ENCODE measurements at places on chromosomes 7 and 10.

- DNase-seq: no peak
Observed at GRCh38 chr7:138456220-138456619, 3.8 kb upstream of the TRIM24 start.

- DNase-seq: no peak
Observed at GRCh38 chr10:100773646-100774045, 28.3 kb downstream of the PAX2 start.

DNA sequence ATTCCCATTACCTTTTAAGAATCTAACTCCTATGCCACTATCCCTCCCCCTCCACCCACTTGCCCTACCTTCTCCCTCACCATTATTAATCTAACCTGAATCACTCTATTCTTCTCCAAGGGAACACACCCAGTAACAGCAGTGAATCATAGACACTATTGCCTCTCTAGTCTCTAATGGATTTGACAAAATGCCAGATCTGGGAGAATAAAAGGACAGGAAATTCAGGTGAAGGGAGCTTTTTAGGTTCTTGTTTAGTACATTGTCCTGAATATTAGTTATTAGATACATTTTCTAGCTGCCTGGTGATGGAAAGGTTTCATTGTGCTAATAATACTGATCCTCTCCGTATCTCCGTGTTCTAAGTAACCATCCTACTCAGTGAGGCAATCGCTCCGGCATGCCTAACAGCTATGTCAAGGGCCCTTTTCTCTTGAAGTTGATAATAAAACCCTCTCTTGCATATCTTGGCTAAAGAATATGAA lies 4.1 kb upstream of the SFR1 start:
- no peak for DNase-seq

- DNase-seq: no peak
Observed at GRCh38 chr7:115987486-115987885, 43.1 kb downstream of the TFEC start.

- DNase-seq: no peak
Observed at GRCh38 chr7:101754424-101755159, 62.8 kb upstream of the CUX1 start.

DNA sequence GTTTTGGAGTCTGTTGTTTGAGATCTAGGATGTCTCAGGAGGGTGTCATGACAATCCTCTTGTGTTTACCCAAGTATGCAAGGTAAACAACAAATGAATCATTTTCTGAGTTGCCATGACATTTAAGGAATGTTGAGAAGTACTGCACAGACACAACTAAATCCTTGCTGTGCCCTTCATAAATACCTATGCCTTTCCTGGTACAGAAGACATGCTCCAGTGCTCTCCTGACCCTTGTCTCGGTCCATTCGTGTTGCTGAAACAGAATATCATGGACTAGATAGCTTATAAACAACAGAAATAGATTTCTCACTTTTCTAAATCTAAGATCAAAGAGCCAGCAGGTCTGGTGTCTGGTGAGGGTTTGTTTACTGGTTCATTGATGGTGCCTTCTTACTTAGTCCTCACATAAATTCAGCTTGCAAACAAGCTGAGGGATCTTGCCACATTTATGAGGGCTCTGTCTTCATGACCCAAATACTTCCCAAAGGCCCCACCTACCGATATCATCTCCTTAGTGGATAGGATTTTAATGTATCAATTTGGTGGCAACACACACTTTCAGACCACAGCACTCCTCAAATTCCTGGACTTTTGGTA lies 341.8 kb upstream of the SEMA3A start:
- DNase-seq: no peak

DNA sequence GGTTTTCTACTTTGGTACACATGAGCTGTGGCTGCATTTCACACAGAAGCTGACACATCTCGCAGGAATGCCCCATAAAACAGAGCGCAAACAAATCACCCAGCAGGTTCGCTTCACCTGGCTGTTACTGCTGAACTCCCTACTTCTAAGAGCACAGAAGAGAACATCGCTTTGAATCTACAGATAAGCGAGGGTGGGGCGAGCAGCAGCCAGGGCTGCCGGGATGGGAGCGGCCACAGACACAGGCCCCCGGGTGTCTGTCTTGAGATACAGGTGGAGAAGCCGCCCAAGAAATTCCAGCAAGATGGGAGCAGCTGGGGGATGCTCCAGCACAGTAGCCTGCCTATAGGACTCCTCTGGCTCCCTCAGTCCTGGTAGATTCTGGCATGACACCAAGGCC lies 27.4 kb downstream of the OGDHL start:
- DNase-seq: no peak

DNA sequence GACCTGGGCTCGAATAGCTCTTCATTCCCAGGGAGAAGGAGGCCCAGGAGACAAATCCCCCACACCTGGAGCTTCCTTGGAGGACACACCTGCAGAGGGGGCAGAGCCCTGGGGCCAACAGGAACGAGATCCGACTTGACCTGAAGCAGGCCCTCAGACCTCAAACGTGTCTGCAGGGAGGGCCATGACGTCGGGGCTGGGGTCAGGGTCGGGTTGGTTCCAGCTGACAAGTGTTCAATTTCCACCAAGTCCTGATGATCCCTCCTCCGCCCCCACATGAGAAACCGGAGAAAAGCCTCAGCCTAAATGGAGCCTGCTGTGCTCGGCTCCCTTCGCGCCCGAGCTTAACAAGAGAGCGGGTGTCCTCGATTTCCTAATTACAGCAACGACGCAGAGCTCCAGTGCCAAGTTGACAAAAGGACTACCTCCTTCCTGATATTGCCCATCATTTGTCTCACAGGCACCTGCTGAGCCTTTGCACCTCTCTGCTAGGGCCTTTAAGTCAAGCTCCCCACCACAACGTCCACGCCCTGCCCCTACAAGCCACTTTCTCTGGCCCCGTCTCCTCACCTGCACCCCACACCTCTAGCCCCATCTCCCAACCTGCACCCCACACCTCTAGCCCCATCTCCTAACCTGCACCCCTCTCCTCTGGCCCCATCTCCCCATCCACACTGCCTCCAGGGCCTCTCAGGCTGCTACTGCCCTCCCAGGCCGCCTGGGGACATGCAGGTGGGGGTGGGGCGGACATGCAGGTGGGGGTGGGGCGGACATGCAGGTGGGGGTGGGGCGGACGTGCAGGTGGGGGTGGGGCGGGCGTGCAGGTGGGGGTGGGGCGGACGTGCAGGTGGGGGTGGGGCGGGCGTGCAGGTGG lies 519.4 kb downstream of the GLRX3 start:
- no peak for DNase-seq

DNA sequence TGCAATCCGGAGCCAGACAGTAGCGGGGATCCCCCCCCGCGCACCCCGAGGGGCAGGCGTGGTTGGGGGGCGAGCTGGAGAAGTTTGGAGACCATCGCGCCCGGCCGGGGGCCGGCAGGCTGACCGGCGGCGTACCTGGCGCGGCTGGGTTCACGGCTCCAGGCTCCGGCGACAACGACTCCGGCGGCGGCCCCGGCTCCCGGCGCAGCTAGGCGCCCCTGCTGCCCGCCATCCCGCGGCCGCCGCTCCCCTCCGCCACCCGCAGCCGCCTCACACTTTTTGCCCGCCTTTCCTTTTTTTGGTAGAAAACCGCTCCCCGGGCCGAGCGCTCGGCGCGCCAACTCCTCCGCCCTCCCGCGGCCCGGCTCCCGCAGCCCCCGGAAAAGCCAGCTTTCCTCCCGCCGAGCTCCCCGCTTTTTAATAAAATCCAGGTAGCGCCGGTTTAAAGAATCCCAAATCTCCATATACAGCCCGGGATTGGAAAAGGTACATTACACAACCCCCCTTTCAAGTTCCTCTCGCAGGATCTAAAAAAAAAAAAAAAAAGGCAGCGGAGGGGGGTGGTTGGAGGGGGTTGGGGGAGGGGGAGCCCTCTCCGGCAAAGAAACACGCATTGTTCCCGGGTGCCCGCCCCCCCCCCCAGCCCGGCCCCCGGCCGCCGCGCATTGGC lies at the start of gene TNRC18:
TSS of gene TNRC18 (minus strand) at position 529 of the 670 bp plus-strand sequence. CDS start 2,588 bp downstream, outside the sequence.
- no peak for DNase-seq

DNA sequence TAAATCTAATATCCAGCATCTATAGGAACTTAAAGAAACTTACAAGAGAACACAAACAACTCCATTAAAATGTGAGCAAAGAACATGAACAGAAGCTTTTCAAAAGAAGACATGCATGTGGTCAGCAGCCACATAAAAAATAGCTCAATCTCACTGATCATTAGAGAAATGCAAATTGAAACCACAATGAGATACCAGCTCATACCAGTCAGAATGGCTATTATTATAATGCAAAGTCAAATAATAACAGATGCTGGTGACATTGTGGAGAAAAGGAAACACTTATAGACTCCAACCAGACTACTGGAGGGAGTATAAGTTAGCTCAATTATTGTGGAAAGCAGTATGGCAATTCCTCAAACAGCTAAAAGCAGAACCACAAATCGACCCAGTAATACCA lies 1314.5 kb downstream of the XPNPEP1 start:
- DNase-seq: no peak

GRCh38 chr7:101218236-101219125 lies 516 bp downstream of the ZNHIT1 start:
- no peak for DNase-seq

DNA sequence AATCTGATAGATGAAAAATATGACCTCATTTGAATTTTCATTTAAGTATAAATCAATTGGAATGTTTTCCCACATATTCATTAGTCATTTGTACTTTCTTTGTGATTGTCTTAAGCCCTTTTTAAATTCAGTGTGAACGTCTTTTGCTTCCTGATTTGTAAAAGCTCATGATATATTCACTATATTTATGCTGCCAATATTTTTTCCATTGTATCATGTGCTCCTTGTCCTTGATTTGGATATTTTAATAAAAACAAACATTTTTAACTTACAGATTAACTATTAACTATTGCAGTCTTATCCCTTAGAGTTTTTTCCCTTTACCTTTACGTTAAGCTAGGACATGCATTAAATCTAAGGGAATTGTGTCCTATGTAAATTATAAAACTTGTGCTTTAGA lies 157.7 kb downstream of the ADAM12 start:
- DNase-seq: no peak

GRCh38 chr10:12349629-12350166 lies 351 bp downstream of the CAMK1D start:
- no peak for DNase-seq

GRCh38 chr7:127872122-127872521 lies 159.1 kb downstream of the LRRC4 start:
- DNase-seq: no peak

DNA sequence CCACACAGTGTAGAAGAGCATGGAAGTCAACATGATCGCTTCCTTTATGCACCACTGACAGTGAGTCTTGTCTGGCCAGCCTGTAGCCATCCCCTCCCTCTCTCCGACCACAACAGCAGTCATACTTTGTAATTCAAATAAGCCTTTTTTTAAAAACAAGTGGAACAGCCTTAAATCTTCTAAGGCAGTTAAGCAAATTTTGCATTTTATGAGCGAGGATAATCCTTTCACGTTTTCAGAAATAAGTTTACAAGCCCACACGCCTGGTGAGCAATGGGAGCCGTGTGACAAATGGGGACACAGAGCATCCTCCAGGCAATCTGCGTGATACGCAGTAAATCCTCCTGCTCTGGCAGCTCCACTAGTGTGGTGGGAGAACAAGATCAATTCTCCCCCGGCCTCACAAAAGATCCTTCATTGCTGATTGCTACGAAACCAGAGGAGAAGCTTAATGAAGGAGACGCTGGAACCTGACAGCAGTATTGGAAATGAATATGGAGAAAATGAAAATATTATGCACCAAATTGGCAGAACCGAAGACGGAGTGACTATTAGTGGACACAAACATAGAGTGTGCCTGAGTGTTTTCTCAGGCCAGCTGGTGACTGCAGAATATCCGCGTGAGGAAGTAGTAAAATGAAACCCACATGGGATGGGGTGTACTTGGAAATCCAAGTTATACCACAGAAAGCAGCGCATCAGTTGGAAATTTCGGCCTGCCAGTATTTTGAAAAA lies 104.2 kb upstream of the CDCA7L start:
- DNase-seq: no peak

DNA sequence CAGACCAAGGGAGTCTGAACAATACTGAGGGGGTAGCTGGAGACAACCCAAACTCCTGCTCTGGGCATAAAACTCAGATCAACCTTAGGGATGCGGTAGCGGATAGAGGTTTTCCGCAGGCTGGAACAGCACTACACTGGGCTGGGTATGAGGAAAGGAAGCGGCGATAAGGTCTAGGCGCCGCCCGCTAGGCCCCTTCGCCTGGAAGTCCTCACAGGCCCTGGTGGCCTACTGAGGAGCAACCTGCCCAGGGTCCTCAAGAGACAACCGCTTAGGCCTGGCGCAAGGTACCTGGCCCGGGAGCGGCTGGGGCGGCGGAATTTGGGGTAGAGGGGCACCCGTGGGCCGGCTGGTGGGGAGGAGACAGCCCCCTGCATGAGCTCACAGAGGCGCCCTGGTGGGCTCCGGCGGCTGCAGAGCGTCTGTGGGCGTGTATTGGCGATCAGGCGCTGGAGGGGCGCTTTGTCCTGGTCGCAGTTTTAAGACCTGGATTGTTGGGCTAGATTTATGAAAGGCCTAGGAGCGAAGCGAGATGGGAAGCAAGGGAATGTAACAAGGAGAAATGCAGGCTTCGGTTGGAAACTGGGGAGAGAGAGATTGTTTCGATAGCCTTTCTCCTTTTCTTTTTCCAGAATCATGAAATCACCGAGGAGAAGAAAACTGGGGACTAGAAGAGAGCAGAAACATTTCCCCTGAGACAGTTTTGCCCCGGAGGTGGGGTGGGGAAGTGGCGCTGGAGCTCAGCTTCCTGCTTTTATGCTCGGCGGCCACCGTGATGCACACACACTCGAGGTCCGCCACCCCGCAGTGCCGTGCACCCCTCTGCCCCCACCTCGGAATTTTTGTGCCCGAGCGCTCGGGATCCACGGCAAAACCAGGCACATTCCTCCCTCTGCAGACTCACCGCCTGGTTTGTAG lies 2.4 kb upstream of the NKX2-3 start:
- DNase-seq: no peak

- DNase-seq: no peak
Observed at GRCh38 chr7:8637322-8637721, 203.9 kb downstream of the NXPH1 start.

DNA sequence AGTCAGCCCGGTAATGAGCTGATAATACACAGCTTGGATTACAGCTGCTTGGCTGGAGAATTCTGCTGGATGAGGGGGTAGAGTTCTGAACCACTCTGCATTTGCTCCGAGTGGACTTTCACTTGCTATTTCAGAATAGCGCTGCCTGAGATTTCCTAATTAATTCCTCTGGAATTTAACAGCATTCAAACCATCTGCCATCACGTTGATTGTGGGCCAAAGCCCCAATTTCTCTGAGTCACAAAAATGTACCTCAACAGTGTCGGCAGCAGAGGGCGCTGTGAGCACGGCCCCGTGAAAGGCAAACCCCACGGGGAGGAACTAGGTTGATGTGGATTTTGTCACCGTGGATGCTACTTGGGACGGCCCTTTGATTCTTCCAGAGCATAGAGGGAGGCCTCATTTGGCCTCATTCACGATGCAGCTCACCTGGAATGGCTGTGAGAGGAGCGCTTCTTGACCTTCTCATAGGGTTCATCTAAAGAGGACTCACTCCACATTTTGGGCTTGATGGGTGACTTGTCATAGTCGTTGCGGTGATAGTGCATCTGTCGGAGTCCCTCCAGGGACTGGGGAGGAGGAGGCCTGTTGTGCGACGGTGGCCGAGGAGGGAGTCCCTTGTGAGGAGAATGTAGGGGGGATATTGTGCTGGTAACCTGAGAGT lies 73.3 kb downstream of the PRPF18 start:
- DNase-seq: peak; percentile 45

Data from NCI-H446 treated with DMSO at 0.1 percent for 48 hours (cell line).